Immature natural killer cell (primary cell): ENCODE measurements at places on chromosomes 3 and 15. TPM values are rescaled to one million over a fixed set of nuclear protein-coding genes. Genes with fewer than 3 reads are reported as not detected.

- DNase-seq: no peak
Measured at GRCh38 chr15:83843471-83843871, 189.5 kb downstream of the ADAMTSL3 start.

- DNase-seq: no peak
Measured at GRCh38 chr15:69562564-69562963, 109.9 kb downstream of the RPLP1 start.

GRCh38 chr3:61978460-61979419 lies 394.6 kb downstream of the FEZF2 start:
- DNase-seq: no peak

- no peak for DNase-seq
Measured at GRCh38 chr15:100727291-100727851, 125.0 kb downstream of the ASB7 start.

GRCh38 chr3:172839679-172840078 lies 89.2 kb downstream of the ECT2 start:
- no peak for DNase-seq

DNA sequence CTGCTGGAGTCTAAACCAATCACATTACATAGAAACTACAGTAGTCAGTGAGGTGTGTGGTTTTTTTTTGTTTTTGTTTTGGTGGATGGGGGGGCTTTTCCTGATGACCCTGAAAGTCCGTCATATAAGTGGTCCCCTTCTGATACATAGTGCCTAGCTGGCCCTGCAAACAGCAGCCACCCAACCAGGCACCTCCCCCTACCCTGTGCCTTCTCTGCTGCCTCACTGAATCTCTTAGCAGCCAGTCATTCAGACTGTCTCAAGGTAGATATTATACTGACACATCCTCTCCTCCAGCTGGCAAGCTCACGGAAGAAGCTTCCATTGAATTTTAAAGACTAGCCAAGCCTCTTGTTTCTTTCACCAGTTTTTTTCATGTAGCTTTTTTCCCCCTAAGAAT lies 21.4 kb downstream of the SYN2 start:
- DNase-seq: no peak

DNA sequence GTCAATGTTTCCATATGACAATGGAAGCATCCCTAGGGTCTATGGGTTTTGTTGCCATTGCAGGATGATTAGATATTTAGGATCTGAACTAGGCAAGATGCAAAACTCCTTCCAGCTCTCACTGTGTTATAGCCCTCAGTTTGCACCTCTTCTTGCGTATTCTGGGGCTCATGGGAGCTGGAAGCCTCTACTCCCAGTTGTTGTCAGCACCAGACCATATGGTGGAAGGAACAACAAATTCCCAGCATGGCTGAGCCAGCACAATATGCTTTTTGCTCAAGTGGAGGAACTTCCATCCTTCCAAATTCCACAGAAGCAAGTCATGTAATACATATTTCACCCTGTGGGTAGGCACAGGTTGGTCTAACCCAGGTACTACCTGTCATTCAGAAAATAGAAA lies 18.5 kb upstream of the CTXND1 start:
- DNase-seq: no peak

DNA sequence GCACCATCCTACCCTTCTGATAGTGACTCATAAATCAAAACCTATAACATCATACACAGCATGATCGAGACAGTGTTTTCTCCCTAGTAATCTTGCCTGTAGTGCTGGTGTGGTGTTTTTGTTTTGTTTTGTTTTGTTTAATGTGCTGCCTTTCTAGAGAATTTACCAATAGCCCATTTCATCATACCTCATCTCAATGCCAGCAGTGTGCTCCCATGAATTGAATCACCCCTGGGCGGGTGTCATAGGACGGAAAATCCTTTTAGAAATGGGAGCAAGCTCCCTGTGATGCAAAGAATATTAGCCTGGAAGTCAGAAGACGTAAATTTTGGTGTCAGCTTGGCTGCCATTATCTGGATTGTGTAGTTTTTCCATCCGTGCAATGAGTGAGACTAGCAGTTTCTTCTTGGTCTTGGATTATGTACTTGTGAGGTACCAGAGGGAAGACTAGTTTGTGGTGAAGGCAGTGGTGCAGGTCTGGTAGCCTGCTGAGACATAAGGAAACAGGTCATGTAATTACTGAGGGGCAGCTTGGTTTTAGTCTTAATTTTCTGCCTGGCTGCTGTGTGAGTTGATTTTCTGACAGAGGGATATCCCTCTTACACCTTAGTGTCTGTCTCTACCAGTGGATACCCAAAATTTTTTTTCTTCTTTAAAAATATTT lies 29.9 kb downstream of the IGSF10 start:
- no peak for DNase-seq

- no peak for DNase-seq
Measured at GRCh38 chr3:4754180-4755086, 224.8 kb upstream of the BHLHE40 start.

DNA sequence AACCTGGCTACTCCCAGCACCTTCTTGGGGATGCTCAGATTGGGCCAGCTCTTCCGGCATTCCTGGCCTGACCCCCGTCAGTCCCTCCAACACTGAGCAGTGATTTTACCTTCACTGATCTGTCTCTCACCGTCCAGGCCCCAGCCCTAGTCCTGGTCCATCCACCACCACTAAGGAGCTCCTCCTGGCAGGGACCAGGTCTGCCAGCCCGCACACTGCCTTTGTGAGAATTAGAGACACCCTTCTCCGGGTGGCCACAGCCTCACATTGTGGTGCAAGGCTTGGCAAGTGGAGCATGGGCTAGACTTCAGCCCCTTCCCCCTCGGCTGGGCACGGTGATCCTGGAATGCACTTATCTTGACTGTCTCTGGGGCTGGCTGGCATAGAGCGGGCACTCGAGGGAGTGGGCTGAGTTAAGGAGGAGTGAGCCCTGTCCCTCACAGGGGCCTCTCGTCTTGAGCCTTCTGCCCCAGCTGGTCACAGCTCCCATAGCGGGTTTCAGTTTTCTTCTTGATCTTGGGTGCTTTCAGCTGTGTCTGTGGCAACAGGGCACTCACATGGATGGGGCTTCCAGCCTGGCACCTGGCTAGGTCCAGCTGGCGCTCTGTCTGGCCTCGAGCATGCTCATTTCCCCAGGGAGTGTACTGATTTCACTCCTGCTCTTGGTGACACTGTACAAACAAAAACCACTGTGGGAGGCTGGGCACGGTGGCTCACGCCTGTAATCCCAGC lies 53.9 kb downstream of the LINGO1 start:
- DNase-seq: no peak

- no peak for DNase-seq
Measured at GRCh38 chr3:65955792-65956477, 82.8 kb downstream of the MAGI1 start.

The KIF15 gene
- 0.29 TPM for polyA plus RNA-seq

The STRA6 gene
- polyA plus RNA-seq: not detected

The CFAP100 gene
- polyA plus RNA-seq: not detected

The THRB gene
- not detected for polyA plus RNA-seq

The SLC28A1 gene
- polyA plus RNA-seq: not detected
